Stimulated activated naive CD8-positive, alpha-beta T cell treated with anti-CD3 and anti-CD28 coated beads, Interleukin-15, amount 100 ng/mL, for 72 hours (primary cell): ENCODE measurements at places on chromosomes 3 and 15.

DNA sequence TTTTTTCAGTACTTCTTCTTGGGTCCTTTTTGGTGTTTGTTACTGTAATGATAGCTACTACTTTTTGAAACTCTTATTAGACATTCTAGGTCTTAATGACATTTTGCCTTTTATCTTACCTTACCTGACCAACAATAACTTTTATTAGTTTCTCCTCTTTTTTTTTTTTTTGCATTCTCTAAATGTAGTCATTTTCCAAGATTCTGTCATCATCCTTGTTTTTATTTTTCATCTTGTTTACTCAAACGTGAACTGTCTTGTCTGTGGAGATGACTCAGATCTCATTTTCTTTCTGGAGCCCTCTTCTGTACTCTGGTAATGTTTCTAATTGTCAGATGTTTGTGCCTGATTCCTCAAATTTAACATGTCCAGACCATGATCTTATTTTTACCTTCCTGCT, 2.9 kb downstream of the ABHD5 start:
- no peak for DNase-seq

DNA sequence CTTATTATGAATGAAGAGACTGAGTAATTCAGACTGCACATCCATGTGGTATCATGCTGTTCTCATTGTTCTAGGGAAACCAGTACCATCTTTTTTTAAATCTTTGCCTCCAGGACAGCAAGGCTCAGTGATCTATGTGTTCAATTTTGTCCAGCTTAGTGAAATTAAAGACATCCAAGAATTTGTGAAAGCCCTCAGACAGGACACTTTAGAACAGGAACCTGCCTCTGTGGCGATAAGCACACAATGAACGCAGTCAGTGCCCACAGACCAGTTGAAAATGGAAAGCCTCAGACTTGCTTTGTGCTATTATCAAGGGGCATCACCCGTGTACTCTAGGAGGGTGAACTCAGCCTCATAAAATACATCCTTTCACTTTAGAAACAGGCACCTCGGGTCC, 20.1 kb downstream of the EID1 start:
- no peak for DNase-seq

DNA sequence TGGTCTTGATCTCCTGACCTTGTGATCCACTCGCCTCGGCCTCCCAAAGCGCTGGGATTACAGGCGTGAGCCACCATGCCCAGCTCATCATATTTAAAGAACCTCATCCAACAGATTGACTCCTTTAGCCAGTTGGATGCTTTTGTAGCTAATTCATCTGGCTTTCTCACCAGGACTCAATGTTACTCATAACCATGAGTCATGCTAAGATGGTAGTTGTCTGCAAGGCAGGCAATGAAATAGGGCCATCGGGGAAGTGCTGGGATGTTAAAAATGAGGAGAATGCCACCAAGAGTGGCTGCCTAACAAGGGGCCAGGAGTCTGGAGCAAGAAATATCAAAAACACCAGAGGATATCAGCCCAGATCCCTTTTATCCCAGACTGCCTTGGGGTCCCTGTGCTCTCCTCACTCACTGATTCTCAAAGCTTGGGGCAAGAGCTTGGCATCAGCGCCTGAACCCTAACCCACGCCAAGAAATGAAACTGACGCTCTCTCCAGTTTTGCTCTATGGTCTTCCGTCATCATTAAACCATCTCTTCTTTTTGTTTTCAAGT, 7.4 kb upstream of the PCOLCE2 start:
- no peak for DNase-seq

DNA sequence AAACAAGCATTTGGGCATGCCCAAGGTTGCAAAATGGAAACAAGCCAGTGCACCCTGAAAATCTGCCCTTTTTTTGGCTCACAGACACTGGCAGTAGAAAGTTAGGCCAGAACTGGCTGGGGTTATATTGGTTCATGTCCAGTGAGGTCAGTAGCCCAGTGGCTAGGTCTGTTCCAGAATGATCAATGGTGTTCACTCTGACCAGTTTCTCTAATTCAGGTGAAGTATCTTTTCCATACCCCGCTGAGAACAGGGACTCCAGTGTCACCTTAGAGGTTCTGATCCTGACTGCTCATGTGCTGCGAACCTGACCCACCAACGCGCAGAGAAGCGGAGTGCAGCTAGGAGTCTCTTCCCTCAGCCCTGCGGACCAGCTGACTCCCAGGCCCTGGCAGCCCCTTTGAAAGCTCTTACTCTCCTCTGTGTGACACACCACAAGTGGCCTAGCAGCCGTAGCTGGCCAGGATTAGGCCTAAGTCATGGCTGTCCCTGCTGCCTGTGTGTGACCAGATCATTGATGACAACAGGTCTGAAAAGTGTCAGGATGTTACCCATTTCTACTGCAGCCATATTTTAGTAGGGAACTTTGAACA, 123.5 kb downstream of the GHSR start:
- DNase-seq, result no peak

GRCh38 chr15:91281947-91282346, 181.9 kb downstream of the SV2B start:
- DNase-seq, result no peak

DNA sequence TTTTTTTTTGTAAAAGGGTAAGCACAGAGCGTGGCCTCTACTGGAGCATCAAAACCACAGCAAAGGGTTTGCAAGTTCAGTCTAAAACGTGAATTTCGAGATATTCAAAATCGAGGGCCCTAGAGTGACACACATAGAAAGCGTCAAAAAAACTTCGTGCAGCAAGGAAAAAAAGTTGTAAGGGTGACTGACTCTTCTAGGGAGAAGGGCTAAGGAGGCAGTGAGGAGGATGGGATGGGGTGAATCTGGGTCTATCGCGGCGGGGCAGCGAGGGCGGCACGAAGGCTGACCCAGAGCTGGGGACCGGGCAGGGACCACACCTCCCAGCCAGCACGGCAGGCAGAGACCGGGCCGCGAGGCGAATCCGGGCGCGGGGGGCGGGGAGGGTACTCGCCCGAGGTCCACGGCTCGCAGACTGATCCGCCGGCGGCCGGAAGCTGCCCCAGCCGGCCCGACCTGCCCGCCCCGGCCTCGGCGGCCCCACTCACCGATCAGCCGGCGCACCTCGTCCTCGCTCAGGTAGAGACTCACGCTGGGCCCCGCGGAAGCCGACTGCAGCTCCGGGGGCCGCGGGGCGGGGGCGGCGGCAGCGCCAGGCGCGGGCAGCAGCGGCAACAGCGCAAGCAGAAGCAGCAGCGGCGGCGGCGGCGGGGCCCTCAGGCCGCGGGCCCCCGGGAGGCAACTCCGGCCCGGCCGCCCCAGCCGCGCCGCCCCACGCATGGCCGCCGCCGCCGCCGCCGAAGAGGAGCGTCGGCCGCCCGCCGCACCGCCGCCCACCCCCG, 533 bp downstream of the RYK start:
- peak; percentile 48 for DNase-seq

DNA sequence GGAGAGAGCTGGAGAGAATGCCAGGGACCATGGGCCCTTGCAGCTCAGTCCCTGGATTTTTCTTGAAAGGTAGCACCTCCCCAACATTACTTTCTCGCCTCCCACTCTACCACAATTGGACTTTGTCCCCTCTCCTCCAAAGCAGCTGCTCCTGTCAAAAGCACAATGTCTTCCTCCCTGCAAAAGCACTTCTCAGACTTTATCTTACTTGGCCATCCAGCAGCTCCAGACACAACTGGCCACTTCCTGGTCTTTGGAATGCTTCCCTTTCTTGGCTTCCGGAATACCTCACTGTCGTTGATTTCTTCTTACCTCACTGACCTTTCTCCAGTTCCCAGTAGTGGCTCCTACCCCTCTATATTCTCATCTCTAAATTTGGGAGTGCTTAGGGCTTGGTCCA, 134.6 kb upstream of the PROK2 start:
- no peak for DNase-seq

GRCh38 chr15:44918136-44918535, 38.4 kb upstream of the TERB2 start:
- no peak for DNase-seq

- no peak for DNase-seq
These were observed 4.5 kb upstream of the WWTR1 start for GRCh38 chr3:149662240-149662887.
